ENCODE measurements at places on chromosomes 1 and 21.

DNA sequence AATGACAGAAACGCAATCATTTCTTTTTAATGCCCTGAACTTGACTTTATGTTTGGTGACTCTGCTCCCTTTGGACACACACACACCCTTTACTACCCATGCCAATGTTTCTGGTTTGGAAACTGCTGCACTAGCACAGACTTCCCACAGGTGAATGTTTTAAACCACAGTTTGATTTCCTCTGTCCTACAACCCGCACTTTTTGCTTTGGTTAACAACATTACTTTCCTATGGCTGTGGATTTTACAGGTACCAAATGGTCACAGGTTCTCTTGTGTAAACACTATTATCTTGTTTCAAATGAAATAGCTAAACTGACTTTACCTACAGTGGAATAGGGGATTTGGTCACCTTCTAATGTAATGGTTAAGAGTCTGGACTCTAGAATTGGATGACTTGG lies 51.5 kb upstream of the ZNF644 start:
- DNase-seq, result no peak

DNA sequence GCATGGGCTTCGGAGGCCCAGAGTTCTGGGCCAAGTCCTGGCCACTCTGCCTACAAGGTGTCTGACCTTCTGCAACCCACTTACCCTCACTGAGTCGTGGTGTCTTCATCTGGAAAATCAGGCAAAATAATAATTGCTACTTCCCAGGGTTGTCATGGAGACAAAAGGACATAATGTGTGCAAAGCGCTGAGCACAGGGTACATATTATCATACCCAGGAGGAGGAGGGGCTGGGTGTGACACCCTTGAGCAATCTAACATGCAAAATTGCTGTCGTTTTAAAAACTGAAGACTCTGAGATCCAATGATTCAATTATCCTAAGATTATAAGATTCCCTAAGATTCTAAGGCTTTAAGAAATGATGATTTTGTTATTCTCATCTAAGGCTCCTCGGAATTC lies 459.5 kb downstream of the PTPRU start:
- no peak for DNase-seq

DNA sequence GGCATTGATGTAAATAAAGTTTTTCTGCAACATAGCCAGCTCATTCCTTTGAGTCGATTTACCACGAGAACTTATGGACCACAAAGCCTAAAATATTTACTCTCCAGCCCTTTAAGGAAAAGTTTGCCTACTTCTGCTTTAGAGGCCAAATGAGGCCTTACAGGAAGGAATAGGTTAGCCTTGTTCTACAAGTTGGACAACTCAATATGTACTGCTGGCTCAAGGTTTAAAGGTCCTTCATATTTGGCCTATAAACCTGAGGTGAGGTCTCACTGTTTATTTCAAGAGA lies 144.5 kb upstream of the DNAH14 start:
- DNase-seq, result no peak

DNA sequence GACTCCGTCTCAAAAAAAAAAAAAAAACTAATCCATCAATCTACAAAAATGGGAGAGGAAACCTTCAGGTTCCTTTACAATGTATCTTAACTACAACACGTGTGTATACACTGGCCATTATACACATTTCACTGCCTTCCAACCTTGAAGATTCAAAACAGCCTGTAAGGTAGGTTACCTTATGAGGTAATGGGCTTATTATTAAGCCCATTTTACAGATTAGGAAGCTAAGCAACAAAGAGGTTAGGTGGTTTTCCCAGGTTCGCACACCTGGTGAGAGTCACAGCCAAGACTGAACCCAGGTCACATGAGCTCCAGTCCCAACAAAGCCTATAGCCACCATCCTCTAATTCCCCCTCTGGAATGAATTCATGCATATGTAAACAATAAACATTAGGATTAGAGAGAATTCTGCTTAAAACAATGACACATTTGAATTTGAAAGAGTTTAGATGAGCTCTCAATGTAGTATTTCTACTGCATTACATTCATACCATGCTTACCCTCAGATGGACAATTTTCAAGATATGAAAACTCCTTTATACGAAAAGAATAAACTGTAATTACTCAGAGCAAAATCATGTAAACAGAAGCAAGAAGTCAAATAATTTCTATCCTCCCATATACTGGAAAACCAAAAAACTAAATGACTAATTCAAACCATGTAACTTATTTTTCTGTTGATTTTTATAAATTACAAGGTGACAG lies 54.8 kb downstream of the EIF4G3 start:
- no peak for DNase-seq

DNA sequence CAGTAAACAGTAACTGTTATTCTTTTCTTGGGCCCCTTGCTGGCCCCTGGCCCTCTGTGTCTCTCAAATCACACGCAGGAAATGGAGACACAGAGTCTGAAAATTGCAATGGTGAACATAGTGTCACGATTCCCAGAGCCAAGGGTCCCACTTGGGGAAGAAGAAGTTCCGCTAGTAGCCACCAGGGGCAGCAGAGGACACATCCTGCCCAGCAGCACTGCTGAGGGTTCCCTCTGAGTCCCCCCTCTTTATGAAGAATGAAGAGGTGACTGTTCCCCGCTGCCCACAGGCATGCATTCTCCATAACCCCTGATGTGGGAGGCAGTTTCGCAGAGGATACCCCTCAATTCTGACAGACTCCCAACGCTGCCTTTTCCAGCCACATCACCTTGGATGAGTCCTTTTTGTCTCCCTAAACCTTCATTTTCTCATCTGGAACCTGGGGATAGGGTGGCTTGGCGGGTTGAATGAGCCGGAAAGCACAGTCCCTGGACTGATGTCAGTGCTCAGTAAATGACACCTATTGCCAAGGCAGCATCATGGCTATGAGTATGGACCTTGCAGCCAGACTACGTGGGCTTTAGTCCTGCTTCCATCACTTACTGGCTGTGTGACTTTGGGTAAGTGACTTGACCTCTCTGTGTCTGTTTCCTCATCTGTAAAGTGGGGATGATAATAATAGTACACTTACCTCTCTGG lies 238.0 kb upstream of the TMEM51 start:
- DNase-seq, result no peak
